ENCODE measurements at places on chromosomes 13 and 19. TPM values are rescaled to one million over a fixed set of nuclear protein-coding genes. Genes with fewer than 3 reads are reported as not detected.
A peak's percentile ranks its signal among the peaks of the same experiment; 100 is the strongest.

NCR1 gene
- total RNA-seq = not detected

GRCh38 chr19:8639821-8640401 lies 9.5 kb downstream of the NFILZ start:
- H3K4me3 ChIP-seq = no peak overlapping the region
- H3K4me1 ChIP-seq = peaks cover 8% of the 10 kb centered on the region
- H3K27ac ChIP-seq = no peak overlapping the region

DNA sequence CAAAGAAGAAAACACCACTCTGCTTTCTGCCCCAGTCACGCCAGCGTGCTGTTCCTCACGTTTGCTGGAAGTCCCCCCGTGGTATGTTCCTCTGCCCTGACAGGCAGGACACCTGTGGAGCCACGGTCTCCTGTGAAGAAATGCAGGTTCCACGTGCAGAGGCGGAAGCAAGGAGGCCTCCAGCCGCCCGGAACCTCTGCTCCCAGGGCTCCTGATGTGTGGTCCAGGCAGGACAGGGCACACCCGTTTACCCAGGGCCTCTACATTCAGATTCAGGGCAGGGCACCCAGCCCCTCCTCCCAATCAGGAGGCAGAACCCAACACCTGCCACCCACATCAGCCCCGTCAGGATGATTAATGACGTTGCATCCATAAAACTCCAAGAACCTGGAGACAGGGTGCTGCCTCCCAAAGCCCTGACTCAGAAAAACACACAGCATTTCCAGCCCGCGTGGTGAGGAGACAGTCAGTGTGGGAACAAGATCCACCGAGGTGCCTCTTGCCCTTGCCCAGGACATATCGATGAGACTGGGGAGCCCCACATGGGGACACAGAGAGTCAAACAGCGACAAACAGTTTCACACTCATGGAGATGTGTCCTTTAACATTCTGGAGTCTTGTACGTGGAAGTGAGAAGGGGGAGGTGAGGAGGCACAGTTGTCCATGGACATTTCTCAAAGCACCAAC lies 76.2 kb downstream of the COL4A1 start:
- peak overlapping the region; percentile 95 for H3K27ac ChIP-seq
- H3K36me3 ChIP-seq = peaks cover 3% of the 10 kb centered on the region
- no peaks in the 10 kb centered on the region for H3K27me3 ChIP-seq
- H3K4me3 ChIP-seq = no peak overlapping the region
- no peak for DNase-seq

- H3K4me1 ChIP-seq = peaks cover 3% of the 10 kb centered on the region
- no peaks in the 10 kb centered on the region for H3K36me3 ChIP-seq
- H3K27ac ChIP-seq = peak overlapping the region; percentile 79
- no peaks in the 10 kb centered on the region for H3K27me3 ChIP-seq
These were observed 14.7 kb upstream of the GRAMD1A start for GRCh38 chr19:34985249-34986022.

RNASEH2B gene
- 55.4 TPM for total RNA-seq

- peaks cover 67% of the 10 kb centered on the region for H3K27me3 ChIP-seq
- H3K4me3 ChIP-seq = no peak overlapping the region
- DNase-seq = no peak
- H3K4me1 ChIP-seq = peaks cover 31% of the 10 kb centered on the region
These were observed 10.0 kb upstream of the CACNG6 start for GRCh38 chr19:53981376-53981951.

DNA sequence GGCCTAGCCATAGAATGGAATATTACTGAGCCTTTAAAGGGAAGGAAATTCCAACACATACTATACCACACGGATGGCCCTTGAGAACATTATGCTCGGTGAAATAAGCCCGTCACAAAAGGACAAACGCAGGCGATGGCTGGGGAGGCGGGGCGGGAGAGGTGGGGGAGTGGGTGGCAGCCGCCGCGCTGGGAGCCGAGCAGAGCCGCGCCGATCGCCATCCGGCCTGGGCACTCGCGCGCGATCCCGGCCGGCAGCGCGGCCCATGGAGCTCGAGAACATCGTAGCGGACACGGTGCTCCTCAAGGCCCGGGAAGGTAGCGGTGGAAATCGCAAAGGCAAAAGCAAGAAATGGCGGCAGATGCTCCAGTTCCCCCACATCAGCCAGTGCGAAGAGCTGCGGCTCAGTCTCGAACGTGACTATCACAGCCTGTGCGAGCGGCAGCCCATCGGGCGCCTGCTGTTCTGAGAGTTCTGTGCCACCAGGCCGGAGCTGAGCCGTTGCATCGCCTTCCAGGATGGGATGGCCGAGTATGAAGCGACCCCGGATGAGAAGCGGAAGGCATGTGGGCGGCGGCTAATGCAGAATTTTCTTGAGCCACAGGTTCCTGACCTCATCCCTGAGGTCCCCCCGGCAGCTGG lies 140.1 kb downstream of the ZDHHC20 start:
- no peak overlapping the region for H3K27ac ChIP-seq
- H3K4me3 ChIP-seq = no peak overlapping the region
- no peaks in the 10 kb centered on the region for H3K4me1 ChIP-seq
- H3K36me3 ChIP-seq = no peaks in the 10 kb centered on the region
- no peak for DNase-seq
- H3K27me3 ChIP-seq = no peaks in the 10 kb centered on the region

DNA sequence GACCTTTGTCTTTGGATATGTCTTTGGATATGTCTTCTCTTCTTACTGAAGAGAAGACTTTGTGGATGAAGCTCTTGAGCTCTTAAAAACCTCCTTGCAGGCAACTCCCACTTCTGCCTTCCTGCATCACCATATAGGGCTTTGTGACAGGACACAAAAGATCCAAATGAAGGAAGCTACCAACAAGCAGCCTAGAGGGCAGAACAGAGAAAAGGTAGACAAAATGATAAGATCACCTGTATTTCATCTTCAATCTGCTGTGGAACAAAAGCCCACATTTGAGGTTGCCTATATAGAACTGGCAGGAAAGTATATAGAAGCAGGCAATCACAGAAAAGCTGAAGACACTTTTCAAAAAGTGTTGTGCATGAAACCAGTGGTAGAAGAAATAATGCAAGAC lies 42.5 kb downstream of the N4BP2L1 start:
- DNase-seq = no peak
- no peak overlapping the region for H3K27ac ChIP-seq
- H3K4me3 ChIP-seq = no peak overlapping the region

DNA sequence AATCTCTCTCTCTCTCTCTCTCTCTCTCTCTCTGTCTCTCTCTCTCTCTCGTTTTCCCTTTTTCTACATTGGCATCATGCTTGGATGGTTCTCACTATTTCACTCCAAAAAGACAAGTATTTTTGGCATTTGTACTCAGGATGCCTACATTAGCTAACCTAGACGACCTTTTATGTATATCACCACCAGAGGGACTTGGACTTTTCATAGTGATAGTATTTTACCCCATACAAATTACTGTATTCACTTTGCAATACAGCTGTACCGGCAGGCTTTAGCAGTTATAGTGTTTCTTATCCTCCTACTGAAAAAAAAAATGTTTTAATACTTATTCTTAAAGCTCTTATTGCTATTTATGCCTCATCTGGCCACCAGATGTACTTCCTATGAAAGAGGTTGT lies 687.2 kb upstream of the KLHL1 start:
- H3K4me3 ChIP-seq = no peak overlapping the region
- DNase-seq = peak; percentile 5
- H3K4me1 ChIP-seq = no peaks in the 10 kb centered on the region
- H3K27me3 ChIP-seq = no peaks in the 10 kb centered on the region

ZNF726 gene
- 5.7 TPM for total RNA-seq

CD70 gene
- total RNA-seq = 1.4 TPM

- no peak overlapping the region for H3K4me3 ChIP-seq
- H3K27me3 ChIP-seq = no peaks in the 10 kb centered on the region
- peak; percentile 92 for DNase-seq
- no peak overlapping the region for H3K27ac ChIP-seq
These were observed 268.2 kb downstream of the ZNF536 start for GRCh38 chr19:30640252-30640965.

GRCh38 chr19:40235238-40236025 lies 8.9 kb upstream of the CCNP start:
- no peaks in the 10 kb centered on the region for H3K27me3 ChIP-seq
- no peak for DNase-seq
- peaks cover 13% of the 10 kb centered on the region for H3K4me1 ChIP-seq
- H3K27ac ChIP-seq = no peak overlapping the region

DNA sequence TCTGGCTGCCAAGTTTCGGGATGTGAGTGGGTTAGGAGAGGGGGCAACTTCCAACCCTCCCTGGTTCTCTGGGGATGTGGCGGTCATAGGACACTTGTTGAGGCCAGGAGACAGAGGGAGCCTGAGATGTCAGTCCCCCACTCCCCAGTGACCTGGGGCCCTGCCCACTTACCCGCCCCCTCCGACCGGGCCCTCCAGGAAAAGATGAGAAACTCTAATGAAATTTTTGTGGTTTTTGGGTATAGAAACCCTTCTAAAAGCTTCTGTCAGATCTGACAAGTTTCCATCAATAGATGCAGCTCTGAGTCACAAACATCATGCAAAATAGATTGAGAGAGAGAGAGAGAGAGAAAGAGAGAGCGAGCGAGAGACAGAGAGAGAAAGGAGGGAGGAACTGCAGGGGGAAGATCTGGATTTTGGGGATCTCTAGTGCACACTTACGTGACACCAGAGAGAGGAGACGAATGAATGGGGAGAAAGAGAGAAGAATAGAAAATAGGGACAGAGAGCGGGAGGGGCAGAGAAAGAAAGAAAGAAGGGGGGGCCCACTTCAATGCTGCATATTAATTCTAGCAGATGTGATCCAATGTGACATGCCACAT lies 94.0 kb downstream of the PTPRS start:
- H3K27ac ChIP-seq = no peak overlapping the region
- no peak overlapping the region for H3K4me3 ChIP-seq
- H3K4me1 ChIP-seq = no peaks in the 10 kb centered on the region
- H3K27me3 ChIP-seq = no peaks in the 10 kb centered on the region
- H3K36me3 ChIP-seq = peaks cover 44% of the 10 kb centered on the region
